ENCODE measurements at places on chromosomes 12 and 14.

DNA sequence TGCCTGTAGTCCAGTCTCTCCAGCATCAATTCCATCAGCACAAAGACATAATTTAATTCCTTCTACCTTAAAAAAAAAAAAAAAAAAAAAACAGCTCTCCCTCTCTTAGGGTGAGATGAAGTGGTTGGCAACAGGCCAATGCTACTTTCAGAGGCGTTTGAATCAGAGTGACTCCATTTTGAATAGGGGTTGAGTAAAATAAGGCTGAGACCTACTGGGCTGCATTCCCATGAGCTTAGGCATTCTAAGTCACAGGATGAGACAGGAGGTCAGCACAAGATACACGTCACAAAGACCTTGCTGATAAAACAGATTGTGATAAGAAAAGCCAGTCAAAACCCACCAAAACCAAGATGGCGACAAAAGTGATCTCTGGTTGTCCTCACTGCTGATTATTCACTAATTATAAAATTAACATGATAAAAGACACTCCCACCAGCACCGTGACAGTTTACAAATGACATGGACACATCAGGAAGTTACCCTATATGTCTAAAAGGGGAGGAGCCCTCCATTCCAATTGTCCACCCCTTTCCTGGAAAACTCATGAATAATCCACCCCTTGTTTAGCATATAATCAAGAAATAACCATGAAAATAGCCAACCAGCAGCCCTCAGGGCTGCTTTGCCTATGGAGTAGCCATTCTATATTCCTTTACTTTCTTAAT is 6.9 kb upstream of the TCL1B start:
- DNase-seq = no peak

- no peak for DNase-seq
Measured at GRCh38 chr12:53211476-53212381, 4.7 kb upstream of the ITGB7 start.

- no peak for DNase-seq
Measured at GRCh38 chr14:95301527-95302187, 18.1 kb downstream of the CLMN start.

GRCh38 chr12:6607751-6608591 is 792 bp upstream of the CHD4 start:
- DNase-seq = no peak

DNA sequence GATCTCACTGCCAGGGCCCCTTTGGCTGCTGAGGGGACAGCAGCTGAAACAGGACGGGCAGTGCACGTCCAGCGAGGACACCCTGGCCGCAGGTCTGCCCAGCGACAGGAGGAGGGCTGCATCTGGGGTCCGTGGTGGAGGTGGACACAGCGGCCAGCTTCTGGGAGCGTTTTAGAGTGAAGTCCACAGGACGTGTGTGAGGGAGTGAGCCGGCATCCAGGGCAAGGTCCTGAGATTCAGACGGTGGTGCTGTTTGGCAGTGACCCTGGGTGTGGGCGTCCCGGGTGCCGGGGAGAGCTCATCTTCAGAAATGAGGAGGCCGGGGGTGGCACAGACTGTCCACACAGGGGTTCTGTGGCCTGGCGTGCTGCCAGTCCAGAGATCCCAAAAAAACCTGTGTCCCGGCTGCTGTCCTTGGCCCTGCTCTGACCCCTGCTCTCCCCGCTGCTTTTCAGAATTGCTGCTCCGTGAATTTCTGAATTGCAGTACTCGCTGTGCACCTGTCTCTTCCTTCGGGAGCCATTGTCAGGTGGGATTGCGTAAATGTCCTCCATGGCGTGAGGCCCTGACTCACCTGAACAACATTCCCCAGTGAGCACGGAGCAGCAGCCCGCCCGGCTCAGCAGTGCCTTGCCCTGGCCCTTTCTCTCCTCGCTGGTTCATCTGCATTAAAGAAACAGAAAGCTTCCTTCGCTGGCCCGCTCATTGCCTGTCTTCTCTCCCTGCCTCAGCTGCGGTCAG is 183.5 kb upstream of the C14orf180 start:
- no peak for DNase-seq

DNA sequence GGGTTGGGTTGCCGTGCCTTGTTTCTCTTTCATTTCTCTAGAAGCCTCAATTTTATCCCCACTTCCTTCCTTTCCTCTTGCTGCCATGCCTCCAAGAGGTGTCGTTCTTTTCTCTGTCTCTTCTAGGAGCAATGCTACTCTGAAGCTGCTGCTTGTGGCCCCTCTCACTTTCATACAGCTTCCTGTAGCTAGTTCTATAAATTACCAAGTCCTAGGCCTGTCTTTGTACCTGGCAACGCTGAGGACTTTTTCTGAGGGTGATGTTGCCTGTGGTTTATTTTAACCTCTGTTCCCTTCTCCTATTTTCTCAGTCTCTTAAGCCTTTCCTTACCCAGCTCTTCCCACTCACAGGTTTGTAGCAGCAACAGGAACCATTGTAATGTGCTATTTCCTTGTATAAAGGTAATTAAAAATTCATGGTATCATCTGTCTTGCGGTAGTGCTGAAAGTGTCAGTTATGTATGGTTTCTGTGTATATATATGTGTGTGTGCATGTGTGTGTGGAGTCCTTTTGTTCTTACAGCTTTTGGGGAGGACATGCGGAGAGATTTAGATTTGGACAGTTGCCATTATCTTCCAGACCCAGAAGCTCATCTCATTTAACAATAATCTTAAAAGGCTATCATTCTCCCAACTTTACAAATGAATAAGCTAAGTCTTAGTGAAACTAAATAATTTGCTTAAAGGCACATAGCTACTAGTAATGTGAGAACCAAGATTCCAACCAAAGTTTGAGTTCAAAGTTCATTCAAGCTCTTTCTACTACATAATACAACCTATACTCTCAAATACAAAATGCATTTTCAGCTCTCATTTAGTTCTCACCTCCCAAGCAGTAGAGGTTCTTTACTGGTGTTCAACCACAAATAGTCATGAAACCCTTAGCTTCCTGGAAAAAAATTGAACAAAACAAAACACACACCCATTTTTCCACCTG is 43.8 kb downstream of the DDHD1 start:
- DNase-seq = no peak

DNA sequence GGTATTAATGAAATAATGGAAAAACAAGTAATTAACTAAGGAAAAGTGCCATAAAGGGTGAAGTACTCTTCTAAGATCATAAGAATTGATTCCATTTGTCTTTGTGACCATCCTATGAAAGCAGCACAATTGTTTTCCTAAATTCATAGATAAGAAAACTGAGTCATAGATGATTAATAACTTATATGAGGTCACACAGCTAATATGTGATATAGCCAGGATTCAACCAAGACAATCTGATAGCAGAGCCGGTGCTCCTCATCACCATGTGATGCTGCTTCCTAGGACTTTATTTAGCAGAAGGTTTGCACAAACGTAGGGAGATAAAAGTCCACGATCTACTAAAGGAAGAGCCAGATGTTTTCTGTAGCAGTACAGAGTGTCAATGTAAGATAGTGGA is 181.5 kb upstream of the SYT1 start:
- DNase-seq = no peak

- no peak for DNase-seq
Measured at GRCh38 chr12:25347716-25348592, 97.2 kb upstream of the KRAS start.

- DNase-seq = no peak
Measured at GRCh38 chr12:100199347-100200149, 1.1 kb upstream of the ACTR6 start.

- no peak for DNase-seq
Measured at GRCh38 chr12:32400866-32401265, 1.5 kb downstream of the FGD4 start.

- DNase-seq = no peak
Measured at GRCh38 chr12:110117956-110118685, 6.0 kb upstream of the IFT81 start.

- DNase-seq = no peak
Measured at GRCh38 chr12:107635139-107635538, 50.5 kb upstream of the PWP1 start.

- DNase-seq = no peak
Measured at GRCh38 chr12:70540996-70541395, 96.2 kb downstream of the PTPRB start.

DNA sequence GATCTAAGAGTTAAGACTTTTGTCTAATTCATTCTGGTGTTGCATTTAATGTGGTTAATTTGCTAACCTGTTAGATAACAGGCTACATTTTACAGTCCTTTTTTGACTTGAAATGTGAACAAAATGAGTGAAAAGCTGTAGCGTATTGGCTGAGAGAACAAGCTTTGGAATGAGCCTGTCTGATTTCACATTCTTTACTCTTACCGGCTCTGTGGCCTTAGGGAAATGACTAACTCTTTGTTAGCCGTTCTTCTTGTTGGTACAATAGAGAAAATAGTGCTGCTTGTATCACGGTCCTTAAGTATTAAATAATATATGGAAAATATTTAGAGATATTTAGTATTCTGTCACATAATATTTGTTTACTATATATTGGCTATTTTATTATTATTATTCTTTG is 1.9 kb downstream of the MNAT1 start:
- no peak for DNase-seq

DNA sequence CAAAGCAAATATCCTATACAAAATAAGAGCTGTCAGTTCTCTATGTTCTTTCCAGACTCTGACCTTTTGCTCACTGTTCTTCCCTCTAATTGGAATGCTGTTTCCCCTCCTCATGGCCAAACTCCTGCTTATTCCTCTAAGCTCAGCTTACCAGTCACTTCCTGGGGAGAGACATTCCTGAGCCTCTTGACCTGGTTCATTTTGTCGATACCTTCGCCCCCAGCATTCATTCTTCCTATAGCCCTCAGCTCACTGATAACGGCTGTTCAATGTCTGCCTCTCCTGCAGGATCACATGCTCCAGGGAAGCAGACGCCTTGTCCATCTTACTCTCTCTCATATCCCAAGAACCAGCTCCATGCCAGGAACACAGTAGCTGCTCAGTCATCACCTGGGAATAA is 431.0 kb downstream of the MED13L start:
- DNase-seq = no peak

DNA sequence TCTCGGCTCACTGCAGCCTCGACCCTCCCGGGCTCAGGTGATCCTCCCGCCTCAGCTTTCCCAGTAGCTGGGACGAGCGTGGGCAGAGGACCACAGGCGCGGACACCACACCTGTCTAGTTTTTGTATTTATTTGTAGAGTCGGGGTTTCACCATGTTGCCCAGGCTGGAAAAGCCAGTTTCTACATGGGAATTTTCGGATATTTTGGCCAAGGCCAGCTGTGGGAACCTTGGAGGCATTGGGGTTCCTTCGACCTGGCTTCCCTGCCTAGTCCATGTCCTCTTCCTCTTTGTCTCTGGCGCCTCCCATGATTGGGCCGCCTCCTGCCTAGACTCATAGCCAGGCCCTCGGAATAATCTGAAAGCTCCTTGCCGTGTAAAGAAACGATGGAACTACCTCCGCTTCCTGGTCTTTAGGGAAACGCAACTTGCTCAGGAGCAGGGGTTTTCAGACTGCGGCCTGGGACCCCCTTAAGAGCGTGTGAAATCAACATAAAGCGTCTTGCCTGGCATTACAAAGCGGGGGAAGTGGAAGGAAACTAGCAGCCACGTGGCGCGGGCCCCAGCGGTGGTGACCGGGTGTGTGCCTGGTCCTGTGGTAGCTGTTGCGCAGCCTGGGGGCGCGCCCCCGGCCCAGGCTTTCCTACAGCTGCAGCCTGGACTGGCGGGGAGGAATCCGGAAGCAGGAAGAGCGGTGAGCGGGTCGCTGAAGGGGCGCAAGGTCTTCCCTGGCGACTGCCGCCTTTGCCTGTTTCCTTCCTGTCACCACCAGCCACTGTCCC is 1.4 kb upstream of the HSP90AA1 start:
- no peak for DNase-seq

Data from esophagus squamous epithelium (tissue), 5 donors.